Epithelial cell of esophagus (primary cell): ENCODE measurements at places on chromosomes 6 and 20.

DNA sequence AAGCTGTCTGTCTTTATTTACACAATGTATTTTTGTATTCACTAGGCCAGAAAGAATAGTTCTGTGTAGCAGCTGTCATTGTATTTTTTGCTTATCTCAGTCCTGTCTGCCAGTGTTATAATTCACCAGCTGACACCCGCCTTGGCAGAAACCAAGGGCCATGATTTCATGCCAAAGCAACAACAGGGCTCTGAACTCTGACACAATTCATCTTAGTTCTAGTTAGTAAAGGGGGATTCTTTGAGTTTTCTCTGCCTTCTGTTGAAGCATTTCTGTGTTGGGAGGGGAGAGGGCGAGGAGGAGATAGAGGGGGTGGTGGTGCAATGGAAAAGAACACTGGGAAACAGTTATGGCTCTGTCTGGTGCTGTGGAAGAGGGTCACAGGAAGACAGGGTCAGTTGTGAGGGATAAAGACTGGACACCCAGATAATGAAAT lies 684.6 kb upstream of the MARCKS start:
- no peak for DNase-seq

DNA sequence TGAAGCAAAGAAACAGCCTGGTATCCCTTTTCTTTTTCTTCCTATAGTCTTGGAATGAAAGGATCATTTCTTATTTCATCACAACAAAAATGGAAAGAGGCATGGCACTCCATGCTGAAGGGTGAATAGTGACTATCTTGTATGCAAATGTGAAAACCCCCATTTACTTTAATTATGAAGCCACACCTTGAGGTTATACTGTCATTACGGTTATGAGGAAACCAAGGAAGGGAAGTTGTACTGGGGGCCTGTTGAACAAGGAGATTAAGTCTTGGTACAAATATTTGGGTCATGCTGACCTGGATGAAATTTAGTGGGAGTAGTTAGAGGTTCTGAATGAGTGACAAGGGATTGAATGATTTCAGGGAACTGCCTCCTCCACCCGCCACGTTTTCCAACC lies 8.7 kb upstream of the STXBP5 start:
- DNase-seq, result no peak

DNA sequence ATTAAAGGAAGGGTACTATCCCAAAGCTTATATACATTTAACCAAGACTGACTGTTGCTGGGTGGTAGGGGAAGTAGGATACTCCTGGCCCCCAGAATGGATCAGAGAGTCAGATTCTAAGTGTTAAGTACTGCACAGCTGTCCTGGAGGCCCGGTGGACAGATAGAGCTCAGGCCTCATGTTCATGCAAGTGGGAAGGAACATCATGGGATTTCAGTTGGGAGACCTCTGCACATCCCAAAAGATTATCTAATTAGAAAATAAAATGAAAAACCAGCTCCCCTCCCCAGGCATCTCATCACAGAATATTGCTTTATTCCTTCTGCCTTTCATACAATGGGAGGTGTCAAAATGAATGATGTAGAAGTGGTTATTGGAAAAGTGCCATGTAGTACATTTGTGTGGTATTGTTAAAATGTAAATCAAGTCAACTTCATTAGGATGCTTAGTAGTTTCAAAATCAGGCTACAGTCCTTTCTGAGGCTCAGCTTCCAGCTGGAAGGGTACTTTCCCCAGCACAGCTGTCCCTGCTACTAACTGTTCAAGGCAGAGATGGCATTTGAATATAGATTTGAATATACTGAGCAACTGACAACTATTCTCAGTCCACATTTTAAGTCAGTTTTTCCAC lies 82.9 kb downstream of the SLC35B3 start:
- no peak for DNase-seq

GRCh38 chr6:163986313-163986712 lies 571.8 kb downstream of the QKI start:
- no peak for DNase-seq

DNA sequence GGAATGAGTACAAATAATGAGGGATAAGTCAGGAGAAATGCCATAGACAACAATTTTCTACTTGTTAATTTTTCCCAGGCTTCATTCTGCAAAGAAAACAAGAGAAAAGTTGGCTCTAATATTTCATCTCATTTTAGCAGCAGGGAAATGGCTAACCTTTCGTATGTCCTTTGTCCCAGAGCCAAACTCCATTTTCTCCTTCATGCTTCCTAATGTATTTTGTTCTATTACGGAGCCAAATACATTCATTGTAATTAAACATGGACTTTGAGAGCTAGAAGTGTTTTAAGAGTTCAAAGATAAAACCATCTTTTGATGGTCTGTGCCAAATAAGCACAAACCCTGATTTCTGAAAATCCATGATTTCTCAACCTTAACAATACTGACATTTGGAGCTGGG lies 136.9 kb downstream of the PTCHD4 start:
- DNase-seq, result no peak

GRCh38 chr6:1605004-1605892 lies 4.5 kb upstream of the FOXC1 start:
- DNase-seq, result no peak

DNA sequence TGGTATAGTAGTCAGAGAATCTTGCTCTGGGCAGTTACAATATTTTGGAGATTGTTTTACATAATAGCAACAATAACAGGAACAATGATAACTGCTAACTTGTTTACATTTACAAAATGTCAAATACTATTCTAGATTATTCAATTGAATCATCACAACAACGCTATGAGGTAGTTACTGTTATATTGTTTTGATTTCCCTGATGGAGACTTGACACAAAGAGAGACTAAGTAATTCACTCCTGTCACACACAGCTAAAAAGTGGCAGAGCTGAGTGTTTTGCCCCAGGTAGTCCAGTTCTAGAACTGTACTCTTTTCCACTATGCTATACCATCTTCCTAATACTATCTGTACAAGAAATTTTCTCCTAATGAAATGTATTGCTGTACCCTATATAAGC lies 356.1 kb downstream of the LAMA2 start:
- DNase-seq, result no peak

GRCh38 chr6:112431803-112432202 lies 84.7 kb downstream of the RFPL4B start:
- DNase-seq, result no peak

- DNase-seq, result no peak
These were observed 11.3 kb upstream of the ABRACL start for GRCh38 chr6:139017227-139017626.

DNA sequence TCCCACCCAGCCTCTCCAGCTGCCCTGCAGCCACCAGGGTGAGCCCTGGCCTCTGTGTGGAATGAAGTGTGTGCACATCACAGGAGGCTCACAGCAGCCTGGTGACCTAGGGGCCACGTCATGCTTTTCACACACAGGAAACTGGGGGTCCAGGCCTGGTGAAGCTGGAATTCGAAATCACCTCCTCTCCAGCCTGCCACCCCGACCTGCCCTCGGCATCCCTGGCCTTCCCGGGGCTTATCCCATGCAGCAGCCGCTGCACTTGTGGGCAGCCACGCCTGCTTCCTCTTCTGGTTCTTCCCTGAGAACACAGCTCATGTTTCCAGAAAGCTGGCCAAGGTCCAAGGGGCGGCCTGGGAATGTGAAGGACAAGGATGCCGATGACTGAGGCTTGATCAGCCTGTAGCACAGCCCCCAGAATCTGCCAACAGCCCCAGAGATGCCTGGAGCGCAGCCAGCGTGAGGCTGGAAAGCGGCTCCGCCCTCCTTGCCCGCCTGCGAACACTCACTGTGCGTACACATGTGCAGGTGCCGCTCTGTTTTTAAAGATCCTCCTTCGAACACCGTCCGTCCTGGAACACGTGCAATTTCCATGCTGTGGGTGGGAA lies 4.2 kb upstream of the NTSR1 start:
- DNase-seq, result peak; percentile 98

- peak; percentile 60 for DNase-seq
These were observed 555.6 kb downstream of the CD83 start for GRCh38 chr6:14673201-14673600.

DNA sequence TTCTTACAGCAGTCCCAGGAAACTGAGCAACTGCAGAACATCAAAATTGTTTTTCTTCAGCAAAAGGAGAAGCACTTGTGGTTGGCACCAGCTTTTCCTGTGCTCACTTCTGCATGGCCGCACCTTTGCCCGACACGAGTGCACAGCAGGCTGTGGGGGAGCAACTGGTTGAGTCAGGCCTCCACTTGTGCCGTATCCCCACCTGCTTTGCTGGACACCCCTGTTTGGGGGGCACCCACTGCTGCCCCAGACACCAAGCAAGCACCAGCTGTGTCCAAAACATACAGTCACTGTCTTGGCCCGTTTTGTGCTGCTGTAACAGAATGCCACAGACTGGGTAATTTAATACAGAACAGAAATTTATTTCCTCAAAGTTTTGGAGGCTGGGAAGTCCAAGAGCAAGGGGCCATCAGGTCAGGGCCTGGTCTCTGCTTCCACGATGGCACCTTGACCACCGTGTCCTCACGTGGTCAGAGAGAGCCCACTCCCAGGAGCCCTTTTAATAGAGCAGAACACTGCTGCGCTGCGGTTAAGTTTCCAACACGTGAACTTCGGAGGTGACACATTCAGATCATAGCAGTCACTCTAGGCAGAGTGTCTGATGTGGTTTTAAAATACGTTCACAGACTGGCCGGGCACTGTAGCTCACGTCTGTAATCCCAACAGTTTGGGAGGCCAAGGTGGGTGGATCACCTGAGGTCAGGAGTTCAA lies 8.7 kb upstream of the GMEB2 start:
- no peak for DNase-seq

DNA sequence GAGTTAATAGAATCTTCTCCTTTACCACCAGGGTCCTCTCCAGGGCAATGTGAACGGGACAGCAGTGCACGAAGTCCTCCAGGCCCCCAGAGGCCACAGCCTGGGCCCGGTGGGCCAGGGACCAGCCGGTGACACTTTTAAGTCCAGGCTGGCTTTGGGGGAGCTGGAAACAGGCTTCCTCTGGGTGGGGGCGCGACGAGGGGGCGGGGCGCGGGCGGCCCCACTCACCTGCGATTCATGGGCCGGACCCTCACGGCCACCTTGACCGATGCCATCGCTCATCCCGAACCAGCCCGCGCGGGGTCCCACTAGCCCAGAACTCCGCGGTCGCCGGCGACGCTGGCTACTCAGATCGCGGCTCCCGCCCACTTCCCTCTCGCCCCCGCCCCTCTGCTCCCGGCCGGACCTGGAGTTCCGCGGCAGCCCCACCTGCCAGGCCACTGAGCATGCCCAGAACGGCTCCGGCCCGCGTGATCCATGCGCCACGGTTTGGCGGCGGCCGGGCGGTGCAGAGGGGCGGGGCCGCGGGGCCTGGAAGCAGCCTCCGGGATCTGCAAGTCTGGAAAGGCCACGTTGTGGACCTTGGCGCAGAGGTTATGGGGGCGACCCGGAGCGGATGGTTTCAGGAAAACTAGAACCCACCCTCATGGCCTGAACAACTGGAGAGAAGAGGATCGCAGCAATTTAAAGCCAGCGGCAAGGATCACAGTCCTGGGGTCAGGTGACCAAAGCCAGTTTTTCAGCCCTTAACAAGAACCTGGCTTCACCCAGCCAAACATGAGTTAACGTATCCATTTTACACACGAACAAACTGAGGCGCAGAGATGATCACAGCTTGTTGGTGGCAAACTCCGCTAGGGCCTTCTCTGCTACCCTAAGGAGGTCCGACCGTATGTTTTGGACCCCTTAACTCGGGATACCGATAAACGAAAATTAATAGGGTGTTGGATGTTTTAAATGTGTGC lies at the start of gene KIF16B:
Gene KIF16B, minus strand, starts transcription at position 448 of the 965 bp plus-strand sequence. Its CDS starts 173 bp downstream, at position 275.
- DNase-seq, result peak; percentile 95

- DNase-seq, result no peak
These were observed 123.3 kb downstream of the BMP7 start for GRCh38 chr20:57143173-57143572.

DNA sequence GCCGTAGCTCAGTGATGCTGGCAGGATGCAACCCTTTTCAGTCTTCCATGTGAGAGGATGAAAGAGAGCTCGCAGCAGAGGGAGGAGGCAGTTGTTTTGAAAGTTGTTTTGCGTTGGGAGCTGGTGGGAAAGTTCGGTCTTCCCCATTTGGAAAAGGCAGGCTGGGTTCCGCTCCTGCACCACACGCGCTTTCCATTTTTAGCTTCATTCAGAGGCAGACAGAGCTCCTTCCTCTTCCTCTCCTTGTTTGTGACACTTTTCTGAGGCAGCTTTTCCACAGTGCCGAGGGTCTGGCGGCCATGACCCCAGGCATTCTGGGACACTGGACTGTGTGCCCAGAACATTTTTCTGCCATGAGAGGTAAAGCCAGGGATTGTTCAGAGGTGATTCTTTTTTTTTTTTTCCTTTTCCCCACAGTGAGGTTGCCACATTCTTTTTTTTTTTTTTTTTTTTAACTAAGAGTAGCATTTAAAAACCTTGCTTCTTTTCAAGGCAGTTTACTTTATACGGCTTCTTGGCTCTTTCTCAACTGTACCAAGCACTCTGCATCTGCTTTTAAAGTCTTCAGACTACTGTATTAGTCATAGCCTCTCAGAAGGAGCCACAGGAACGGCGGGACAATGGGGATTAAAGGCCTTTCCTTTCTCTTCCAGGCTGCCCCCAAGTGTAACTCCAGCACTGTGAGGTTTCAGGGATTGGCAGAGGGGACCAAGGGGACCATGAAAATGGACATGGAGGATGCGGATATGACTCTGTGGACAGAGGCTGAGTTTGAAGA lies 1.6 kb downstream of the PRDM1 start:
- peak; percentile 60 for DNase-seq

- DNase-seq, result peak; percentile 16
These were observed 49.1 kb downstream of the RFPL4B start for GRCh38 chr6:112396221-112396620.

- DNase-seq, result peak; percentile 37
These were observed 662 bp upstream of the SLC9A8 start for GRCh38 chr20:49811825-49812506.

- no peak for DNase-seq
These were observed 714.7 kb downstream of the QKI start for GRCh38 chr6:164129218-164129617.

- peak; percentile 84 for DNase-seq
These were observed 10.0 kb upstream of the PFDN4 start for GRCh38 chr20:54197621-54198604.

DNA sequence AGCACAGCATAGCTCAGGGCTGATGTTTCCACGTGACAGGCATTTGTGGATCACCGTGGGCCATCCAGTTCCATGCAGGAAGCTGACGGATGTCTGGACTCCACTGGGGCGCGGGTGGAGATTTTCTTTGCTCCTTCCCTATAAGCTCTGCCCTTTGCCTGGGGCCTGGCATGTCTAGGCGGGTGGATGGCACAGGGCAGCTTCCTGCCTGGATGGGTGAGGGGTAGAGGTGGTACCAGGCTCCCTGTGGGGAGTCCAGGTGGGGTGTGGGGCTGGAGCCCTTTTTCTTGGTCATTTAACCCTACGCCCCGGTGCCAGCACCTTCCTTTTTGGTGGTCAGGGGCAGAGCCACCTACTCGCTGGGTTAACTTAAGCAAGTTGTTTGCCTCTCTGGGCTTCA lies 10.4 kb downstream of the FAM110A start:
- peak; percentile 77 for DNase-seq

DNA sequence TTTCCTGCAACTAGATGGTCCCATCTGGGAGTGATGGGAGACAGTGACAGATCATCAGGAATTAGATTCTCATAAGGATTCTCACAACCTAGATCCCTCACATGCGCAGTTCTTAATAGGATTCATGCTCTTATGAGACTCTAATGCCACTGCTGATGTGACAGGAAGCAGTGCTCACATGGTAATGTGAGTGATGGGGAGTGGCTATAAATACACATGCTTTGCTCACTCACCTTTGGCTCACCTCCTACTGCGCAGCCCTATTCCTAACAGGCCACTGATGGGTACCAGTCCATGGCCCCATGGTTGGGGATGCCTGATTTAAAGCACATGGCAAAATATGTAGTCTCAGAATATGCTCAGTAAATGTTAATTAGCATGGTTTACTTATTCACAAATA lies 80.6 kb upstream of the MBOAT1 start:
- DNase-seq, result peak; percentile 9

- peak; percentile 57 for DNase-seq
These were observed 10.5 kb upstream of the SRXN1 start for GRCh38 chr20:663315-664090.
